ENCODE measurements at places on chromosomes 7 and 10. TPM values are rescaled to one million over a fixed set of nuclear protein-coding genes. Genes with fewer than 3 reads are reported as not detected.

The PURB gene
- total RNA-seq: 16.4 TPM

The GARIN1A gene
- 0.02 TPM for total RNA-seq

The NRCAM gene
- total RNA-seq: not detected

The ARHGAP22 gene
- 18.9 TPM for total RNA-seq

The INTS1 gene
- total RNA-seq: 55.0 TPM

The CNNM1 gene
- 1.6 TPM for total RNA-seq

The HOXA10 gene
- total RNA-seq: 15.4 TPM

The UPK3BL1 gene
- 6.2 TPM for total RNA-seq

The IL6 gene
- 9.4 TPM for total RNA-seq

The SLK gene
- 18.7 TPM for total RNA-seq

The LIPF gene
- total RNA-seq: not detected

The RBP3 gene
- total RNA-seq: not detected

The FAM25G gene
- not detected for total RNA-seq
